ENCODE measurements at places on chromosomes 12 and 14. TPM values are rescaled to one million over a fixed set of nuclear protein-coding genes. Genes with fewer than 3 reads are reported as not detected.

Gene EFS
- 37.5 TPM for polyA plus RNA-seq

- DNase-seq: no peak
These were observed 18.6 kb downstream of the SH2B3 start for GRCh38 chr12:111424189-111424792.

Gene KRT74
- polyA plus RNA-seq: not detected

Gene SOAT2
- 0.07 TPM for polyA plus RNA-seq

Gene SINHCAF
- polyA plus RNA-seq: 28.6 TPM

GRCh38 chr14:27384124-27384523 lies 786.3 kb upstream of the NOVA1 start:
- no peak for DNase-seq

Gene GOLGA5
- polyA plus RNA-seq: 40.3 TPM

- no peak for DNase-seq
These were observed 16.2 kb upstream of the SMARCC2 start for GRCh38 chr12:56205445-56205844.

Measured in muscle of leg (tissue), 16 donors.